ENCODE measurements at places on chromosomes 7 and 10. TPM values are rescaled to one million over a fixed set of nuclear protein-coding genes. Genes with fewer than 3 reads are reported as not detected.

- DNase-seq = no peak
These were observed 16.7 kb upstream of the SLC26A4 start for GRCh38 chr7:107643938-107644308.

DNA sequence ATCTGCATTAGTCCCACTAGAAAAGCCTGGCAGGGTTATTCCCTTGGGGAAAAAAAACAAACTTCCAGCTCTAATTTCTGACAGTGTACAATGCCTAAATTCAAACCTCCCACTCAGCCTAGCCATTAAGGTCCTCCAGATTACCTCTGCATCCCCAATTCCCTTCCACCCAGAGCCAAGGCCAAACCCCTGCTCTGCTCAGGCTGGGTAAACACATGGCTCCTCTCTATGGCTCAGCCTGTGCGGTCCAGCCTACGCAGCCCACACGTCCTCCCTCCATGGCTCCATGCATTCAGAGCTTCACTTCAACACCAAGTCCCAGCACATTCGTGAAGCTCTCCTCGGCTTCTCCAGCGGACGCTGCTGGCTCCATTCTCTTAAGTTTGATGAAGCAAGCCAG lies 5.2 kb downstream of the DLG5 start:
- no peak for DNase-seq

GRCh38 chr10:80421050-80421706 lies 12.8 kb downstream of the PRXL2A start:
- DNase-seq = no peak

GRCh38 chr7:50595491-50596102 lies 30.4 kb upstream of the DDC start:
- DNase-seq = no peak

DNA sequence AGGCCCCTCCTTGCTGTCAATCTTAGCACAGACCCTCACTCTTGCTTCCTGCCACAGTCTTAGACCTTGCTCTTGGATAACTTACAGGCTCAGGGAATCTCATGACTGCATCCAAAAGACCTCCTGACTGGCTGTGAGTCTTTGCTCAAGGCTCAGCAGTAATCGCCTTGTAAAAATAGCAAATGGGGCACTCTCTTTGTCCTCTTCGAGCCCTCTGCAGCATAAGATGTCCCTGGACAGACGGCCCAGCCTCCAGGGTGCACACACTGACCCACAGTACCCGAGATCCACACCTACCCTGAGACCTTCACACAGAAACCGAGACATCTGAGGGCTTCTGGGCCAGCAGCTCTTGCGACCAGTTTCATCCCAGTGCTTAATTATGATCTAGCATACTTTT lies 65.9 kb upstream of the DDC start:
- DNase-seq = no peak

DNA sequence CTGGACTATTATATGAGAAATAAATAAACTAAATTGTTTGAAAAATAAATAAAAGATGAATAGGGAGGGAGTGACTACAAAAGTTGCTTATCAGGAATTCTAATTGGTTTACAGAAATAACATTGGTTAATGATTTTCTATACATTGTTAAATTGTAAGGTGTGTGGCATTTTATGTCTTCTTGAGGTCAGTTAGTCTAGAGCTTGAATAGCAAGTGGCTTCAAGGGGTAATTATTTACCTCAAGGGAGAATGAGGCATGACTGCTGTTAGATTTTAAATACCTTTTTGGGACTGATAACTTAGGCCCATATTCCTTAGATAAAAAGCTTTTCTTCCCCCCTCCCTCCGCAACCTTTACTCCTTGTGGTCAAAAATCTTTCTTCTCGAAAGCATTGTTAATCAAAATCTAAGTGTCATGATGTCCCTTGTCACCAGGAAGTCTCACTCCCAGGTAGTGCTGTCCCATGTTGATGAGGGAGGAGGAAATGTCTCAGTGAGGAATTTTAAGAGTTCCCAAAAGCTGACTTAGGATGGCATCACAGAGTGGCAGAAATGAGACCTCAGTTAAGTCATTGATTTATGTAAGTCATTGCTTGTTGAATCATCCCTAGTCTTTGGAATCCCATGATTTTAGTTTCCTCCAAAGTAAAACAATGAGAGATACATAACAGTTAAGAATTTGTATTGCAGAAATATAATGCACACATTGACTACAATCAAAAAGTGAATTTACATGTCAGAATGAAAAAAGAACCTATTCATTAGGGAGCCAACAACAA lies 71.5 kb downstream of the MAPK8 start:
- DNase-seq = no peak

DNA sequence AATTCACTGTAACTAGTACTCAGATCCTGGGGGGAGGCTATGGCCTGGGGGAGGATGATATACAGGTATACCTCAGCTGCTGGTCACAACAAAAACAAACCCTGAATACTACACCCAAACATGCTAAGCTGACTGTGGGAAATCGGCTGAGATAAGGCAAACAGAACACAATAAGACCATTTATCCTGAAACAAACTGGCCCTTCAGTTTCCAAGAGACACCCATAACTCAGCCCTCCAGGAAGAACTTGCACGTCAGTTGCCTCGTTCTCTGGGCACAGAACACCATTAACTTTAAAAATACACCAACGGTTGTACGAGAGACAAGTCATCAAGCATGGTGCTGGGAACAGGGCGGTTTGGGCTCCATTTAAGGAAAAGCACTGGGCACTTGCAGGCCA lies 24.1 kb upstream of the KCNMA1 start:
- no peak for DNase-seq

GRCh38 chr10:46234431-46235060 lies 52.3 kb upstream of the ANTXRL start:
- DNase-seq = no peak

- DNase-seq = no peak
These were observed 12.5 kb upstream of the DDIT4 start for GRCh38 chr10:72260976-72261783.

- no peak for DNase-seq
These were observed 36.0 kb upstream of the SPOCK2 start for GRCh38 chr10:72124381-72124780.

GRCh38 chr7:51269911-51270310 lies 46.7 kb downstream of the COBL start:
- DNase-seq = no peak

DNA sequence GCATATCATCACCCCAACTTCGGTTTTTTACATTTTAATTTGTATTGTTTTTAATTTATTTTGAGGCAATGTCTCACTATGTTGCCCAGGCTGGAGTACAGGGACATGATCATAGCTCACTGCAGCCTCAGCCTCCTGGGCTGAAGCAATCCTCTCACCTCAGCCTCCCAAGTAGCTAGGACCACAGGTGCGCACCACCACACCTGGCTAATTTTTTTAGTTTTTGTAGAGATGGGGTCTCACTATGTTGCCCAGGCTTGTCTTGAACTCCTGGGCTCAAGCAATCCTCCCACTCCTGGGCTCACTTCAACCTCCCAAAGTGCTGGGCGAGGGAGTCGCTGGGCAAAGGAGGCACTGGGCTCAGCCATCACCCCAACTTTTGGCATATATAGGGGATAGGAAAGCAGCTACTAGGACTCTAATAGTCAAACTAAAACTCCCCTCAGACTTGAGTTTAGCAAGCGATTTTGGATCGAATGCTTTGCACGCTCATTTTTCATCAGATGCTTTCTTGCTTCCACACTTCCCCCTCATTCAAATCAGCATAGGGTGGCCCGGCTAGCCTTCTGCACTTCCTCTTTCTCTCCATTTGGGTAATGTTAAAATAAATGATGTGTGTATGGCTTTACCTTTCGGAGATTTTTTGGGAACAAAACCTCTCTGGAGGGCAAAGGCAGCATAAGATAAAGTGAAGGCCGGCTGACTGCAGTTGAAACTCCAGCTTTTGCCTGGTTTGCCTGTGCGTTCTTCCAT lies 20.8 kb upstream of the NMT2 start:
- peak; percentile 8 for DNase-seq

GRCh38 chr7:21134631-21135030 lies 293.3 kb upstream of the SP4 start:
- DNase-seq = no peak

DNA sequence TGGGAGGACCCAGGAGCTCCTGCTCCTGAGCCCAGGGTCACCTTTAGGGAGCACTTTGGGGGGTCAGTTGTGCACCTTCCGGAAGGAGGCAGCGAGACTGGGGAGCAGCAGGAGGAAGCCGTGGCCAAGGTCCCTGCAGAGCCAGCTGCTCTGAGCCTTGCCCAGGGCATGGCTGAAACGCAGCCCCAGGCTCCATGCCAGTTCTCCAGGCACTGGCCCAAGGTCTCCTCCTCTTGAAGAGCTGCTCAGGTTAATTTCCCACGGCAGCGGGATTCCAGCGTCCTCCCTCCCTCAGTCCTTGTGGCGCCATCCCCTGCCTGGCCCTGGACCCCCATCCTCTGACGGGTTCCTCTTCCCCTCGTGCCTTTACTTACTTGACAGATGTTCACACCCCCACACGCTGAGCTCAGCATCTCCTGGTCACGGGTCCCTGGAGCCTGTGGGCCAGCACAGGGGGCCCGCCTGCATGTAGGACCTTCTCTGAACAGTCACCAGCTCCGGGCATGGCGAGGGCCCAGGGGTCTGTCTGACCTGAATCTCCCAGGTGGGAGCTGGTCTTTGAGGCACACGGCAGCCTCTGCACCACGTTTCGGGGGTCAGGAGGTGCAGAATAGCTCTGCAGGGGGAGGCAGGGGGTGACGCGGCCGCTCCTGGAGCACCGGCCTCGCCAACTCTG lies 16.7 kb upstream of the CFAP46 start:
- DNase-seq = no peak

GRCh38 chr10:96619120-96619519 lies 32.3 kb upstream of the TM9SF3 start:
- no peak for DNase-seq

- no peak for DNase-seq
These were observed 23.3 kb downstream of the PRPS1L1 start for GRCh38 chr7:18004372-18004771.

DNA sequence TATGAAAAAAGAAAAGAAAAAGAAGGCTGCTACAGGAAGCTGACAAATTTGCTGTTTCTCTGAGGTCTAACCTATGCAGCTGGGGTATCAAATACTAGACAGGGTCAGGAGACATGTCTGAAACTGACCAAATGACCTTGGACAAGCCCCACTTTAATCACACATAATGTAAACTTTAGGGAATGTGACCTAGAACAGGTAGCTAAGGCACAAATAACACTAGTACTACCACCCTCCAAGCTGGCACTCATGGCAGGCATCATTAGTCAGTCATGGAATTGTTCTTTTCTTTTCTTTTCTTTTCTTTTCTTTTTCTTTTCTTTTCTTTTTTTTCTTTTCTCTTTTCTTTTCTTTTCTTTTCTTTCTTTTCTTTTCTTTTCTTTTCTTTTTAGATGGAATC lies 250.4 kb downstream of the KCNMA1 start:
- DNase-seq = no peak

DNA sequence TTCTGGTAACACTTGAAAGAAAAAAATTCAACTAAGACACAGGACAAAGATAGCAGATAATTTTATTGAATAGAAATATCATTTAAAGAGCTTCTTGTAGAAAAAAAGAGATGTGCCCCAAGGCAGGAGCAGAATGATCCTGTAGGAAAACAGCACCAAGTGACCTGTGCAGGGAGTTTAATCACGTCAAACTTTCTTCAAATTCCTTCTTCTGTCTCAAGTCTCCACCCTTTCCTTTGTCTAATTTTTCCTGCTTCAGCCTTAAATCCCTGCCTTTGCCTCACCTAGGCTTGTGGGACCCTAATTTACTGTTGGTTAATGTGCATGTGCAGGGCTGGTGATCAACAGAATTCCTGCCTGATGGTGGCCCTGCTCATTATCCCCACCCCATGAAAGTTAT lies 481.4 kb downstream of the IPMK start:
- DNase-seq = no peak

- DNase-seq = no peak
These were observed 14.7 kb downstream of the ECHDC3 start for GRCh38 chr10:11756766-11757315.

GRCh38 chr10:98664329-98665042 lies 217.8 kb upstream of the HPS1 start:
- DNase-seq = peak; percentile 12

DNA sequence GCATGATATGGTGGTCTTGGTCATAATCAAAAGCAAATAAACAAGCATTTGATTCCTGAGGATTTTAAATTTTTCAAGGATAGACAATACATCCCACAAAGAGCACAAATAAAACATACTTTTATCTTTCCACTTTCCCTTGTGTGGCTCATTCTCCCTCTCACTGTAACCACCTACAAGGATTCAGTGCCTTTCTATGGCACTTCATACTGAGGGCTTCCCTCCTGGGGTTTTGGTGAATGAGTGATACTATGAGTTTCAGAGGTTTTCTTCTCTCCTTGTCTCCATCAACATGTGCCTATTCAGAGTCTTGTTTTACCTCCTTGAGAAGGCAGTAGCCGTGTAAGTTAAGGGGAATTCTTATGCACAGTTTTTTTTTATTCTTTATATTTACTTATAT lies 296.0 kb upstream of the TEX47 start:
- no peak for DNase-seq

DNA sequence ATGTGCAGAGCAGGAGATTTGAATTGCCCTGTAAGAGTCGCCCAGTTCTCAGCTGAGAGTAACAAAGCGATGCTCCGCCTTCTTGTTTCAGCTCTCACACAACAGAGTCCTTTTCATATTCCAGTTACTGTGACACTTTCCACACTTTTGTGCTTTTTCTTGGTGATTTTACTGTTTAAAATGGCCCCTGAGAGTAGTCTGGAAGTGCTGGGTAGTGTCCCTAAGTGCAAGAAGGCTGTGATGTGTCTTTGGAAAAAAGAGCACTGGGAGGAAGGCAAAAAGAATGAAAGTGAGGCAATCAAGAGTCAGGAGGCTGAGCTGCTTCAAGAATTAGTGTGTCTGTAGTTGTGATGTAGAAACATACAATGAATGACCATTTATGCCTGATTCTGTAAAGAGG lies 201.2 kb upstream of the SEMA3E start:
- DNase-seq = no peak

DNA sequence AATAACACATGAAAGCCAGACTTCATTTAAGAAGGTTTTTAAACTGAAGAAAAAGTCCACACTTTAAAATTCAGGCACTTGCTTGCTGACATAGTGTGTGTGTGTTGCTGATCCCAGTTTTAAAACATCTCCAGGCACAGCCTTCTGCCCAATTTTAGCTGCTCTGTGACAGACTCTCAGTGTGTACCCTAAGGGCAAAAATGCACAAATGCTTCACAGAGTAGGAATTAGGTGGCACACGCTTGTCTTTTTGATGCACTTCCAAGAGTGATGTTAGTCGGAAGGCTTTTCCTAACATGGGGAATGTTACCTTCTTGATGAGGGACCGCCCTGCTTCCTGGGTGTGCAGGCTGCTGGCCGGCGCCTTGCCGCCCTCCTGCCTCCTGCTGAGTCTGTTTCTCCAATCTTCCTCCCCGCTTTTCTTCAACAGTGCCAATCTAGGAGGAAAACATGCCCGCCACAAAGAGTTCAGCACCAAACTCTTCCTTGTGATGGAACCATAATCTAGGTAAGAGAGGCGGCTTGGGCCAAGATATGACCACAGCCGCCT lies 122.3 kb downstream of the SVIL start:
- no peak for DNase-seq

- no peak for DNase-seq
These were observed 193.5 kb upstream of the NEBL start for GRCh38 chr10:21090609-21091082.

- no peak for DNase-seq
These were observed 23.4 kb upstream of the ZC3HAV1 start for GRCh38 chr7:139132887-139133286.

Gene ADAM22
- not detected for polyA plus RNA-seq

Gene GHRHR
- not detected for polyA plus RNA-seq

Gene CALHM3
- polyA plus RNA-seq = not detected

Gene IRF5
- 130 TPM for polyA plus RNA-seq

Gene CHN2
- polyA plus RNA-seq = 44.8 TPM

Gene MLXIPL
- 0.15 TPM for polyA plus RNA-seq

Gene DYNC1I1
- polyA plus RNA-seq = not detected

Gene FAM237B
- not detected for polyA plus RNA-seq

Gene FBXO24
- 0.42 TPM for polyA plus RNA-seq

Gene FOXI2
- polyA plus RNA-seq = not detected

All from CD14-positive monocyte (primary cell).